RCC 7860 (cell line): ENCODE measurements at places on chromosomes 7 and 10.

- peak; percentile 81 for DNase-seq
Measured at GRCh38 chr7:91242097-91242844, 22.0 kb upstream of the FZD1 start.

GRCh38 chr10:131181456-131181855 is 130.1 kb downstream of the TCERG1L start:
- DNase-seq: no peak

DNA sequence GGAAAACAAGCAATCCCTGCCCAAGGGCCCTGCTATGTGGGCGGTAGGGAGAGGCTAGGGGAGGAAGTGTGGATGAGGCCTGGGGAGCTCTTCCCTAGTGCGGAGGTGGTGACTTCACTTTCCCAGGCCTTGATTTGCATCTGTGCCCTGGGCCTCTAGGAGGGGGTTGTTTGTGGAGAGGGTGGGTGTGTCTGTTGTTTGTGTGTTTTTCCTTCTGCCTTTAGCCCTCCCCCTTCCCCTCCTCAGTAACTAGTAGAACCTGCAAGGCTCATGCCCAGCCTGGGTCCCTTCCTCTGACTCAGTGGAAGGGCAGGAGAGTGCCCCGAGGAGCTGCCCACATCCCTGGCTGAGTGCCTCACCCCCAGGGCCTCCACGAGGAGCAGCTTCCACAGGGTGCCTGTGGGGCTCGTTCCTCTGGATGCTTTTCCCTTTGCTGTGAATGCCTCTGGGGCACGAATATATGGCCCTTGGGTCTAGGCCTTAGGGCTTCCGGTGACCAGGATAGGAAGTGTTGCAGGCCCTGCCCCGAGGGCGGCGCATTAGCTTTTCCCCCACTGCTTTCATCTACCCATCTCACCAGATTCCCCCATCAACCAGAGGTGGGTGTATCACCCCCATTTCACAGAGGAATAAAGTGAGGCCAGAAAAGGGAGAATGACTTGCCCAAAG is 89.4 kb upstream of the DUSP5 start:
- DNase-seq: peak; percentile 20

DNA sequence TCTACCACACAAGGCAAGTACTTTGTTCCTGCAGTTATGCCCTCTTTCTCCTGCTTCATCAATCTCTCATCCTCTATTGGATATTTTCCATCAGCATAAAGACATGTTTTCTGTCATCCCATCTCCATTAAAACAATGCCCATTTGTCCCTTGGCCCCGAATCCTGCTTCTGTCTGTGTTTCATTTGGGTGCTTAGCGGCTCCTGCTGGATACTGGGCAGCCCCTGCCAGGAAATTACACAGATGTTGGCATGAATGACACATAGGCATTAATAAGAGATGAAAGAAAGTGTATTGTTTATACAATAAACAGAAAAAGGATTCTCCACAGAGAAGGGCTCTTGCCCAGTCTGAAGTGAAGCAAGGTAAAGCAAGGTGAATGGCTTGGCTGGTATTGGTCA is 765.3 kb downstream of the REEP3 start:
- no peak for DNase-seq

- DNase-seq: no peak
Measured at GRCh38 chr10:6507311-6507710, 72.8 kb downstream of the PRKCQ start.

DNA sequence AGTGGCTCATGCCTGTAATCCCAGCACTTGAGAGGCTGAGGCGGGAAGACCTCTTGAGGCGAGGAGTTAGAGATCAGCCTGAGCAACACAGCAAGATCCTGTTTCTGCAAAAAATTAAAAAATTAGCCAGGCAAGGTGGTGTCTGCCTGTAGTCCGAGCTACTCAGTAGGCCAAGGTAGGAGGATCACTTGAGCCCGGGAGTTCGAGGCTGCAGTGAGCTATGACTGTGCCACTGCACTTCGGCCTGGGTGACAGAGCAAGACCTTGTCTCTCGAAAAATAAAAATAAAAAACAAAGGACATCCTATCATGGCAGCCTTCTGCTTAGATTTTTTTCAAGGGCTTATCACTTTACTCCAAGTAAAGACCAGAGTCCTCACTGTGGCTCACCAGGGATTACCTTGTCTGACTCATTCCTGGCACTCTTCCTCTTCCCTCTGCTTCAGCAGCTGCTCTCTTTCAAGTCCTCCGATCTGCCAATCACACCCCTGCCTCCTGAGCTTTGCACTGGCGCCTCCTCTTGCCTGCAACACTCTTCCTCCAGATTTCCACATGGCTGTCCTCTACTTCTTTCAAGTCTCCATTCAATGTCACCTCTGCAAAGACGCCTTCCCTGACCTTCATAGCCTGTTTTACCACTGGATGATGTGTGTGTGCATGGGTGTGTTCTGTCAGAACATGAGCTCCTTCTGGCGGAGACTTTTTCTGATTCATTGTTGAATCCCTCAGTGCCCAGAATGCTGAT is 7.7 kb downstream of the PRTFDC1 start:
- peak; percentile 82 for DNase-seq
